ENCODE measurements at places on chromosomes 6 and 20.
A peak's percentile ranks its signal among the peaks of the same experiment; 100 is the strongest.

GRCh38 chr6:26020329-26021000 is 57.9 kb downstream of the TRIM38 start:
- peak; percentile 78 for DNase-seq

- DNase-seq, result no peak
Observed at GRCh38 chr6:21103626-21104224, 489.8 kb upstream of the SOX4 start.

- no peak for DNase-seq
Observed at GRCh38 chr20:16284385-16285100, 288.7 kb downstream of the KIF16B start.

DNA sequence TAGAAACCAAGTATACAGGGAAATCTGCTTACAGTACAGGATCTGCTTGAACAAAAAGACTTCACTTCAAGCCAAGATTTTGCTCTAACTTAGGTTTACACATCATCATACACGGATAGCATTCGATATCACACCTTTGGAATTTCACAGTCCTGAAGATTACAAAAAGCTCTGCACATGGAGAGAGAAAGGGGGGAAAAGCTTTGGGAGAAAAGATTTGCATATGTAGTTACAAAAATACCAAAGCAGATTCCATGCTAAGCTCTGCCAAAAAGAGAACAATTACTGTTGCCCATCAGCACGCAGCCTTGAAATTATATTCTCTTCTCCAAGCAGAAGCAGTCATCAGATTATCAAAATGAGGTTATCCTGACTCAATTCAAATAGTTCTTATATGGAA is 62.0 kb downstream of the HIVEP2 start:
- DNase-seq, result no peak

DNA sequence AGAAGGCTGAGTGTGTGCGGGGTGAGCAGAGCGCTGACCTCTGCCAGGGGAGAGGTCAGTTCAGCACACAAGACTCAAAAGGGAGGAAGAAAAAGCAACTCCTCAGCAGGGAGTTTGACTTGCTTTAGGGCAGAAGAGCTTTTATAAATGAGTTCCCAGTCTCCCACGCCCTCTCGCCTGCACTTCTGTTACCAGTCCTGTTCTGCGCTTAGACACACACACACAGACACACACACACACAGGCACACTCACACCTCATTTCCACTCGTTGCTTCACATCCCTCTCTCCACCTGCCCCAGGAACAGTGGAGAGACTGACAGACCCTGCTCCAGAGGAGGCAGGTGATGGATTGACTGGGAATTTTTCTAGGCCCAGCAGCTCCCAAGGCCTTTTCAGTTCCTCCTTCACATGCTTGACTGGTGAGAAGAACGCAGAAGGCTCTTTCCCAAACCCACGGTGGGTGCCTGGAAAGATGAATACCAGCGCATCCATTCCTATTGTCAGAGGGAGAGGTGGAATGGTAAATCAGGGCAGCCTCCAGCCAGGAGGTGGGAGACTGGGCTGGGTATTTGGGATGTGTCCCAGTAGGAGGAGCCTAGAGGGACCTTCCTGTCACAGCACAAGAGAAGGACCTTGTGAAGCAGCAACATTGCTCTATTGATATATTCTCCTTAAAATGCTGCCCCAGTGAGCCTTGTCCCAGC is 43.7 kb downstream of the JAG1 start:
- no peak for DNase-seq

GRCh38 chr20:56566621-56567020 is 33.6 kb downstream of the FAM209B start:
- DNase-seq, result no peak

- DNase-seq, result no peak
Observed at GRCh38 chr20:5716953-5717352, 33.2 kb upstream of the SHLD1 start.

DNA sequence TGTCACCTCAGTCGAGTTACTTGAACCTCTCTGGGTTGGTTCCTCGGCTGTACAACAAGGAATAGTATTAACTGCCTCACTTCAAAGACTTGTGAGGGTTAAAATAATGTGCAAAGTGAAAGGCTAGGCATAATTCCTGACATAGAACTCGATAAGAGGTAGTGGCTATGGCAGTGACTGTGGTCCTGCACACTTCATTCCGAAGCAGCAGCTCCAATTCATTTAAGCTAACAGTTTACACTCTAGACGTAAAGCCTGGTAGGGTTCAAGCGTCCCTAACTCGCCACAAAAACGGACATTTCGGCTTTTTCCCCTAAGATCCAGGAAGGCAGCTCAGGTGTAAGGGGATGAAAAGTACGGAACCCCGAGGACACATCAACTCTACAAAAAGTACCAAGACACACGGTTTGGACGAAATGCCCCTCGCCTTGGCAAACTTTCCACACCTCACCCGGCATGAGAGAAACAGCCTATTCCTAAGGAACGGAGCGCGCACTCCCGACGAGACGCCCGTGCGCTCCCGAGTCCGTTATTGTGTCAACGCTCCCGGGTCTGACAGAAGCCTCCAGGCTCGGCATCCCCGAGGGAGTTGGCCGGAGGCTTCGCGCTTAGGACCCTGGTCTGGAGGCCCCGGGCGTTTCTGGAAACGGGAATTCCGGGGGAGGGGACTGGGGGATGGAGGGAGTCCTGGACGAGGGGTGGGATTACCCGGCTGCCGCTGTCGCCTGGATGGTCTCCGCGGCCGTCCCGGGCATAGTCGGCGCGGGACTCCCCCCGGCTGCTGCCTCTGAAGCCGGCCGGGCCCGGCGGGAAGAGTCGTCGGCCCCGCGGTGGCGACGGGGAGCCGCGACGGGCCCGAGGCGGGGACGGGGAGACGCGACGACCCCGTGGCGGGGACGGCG is 937 bp downstream of the ZNF318 start:
- no peak for DNase-seq

- no peak for DNase-seq
Observed at GRCh38 chr6:11007715-11008608, 36.1 kb downstream of the ELOVL2 start.

DNA sequence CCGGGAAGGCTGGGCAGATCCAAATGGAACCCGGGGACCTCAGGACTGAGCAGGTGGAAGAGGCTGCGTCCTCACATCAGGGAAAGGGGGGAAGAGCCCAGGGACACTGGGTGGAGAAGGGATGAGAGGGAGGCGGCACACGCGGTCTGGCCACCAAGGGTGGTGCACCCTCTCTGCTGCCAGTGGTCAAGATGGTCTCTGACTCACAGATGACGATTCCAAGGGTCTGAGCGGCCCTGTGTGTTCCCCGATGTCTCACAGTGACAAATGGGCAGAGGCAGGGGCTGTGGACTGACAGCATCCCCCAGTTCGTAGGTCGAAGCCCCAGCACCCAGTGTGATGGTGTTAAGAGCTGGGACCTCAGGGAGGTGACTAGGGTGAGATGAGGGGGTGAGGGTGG is 32.1 kb downstream of the SLCO4A1 start:
- DNase-seq, result no peak

GRCh38 chr6:165820407-165820806 is 157.4 kb upstream of the PDE10A start:
- no peak for DNase-seq

DNA sequence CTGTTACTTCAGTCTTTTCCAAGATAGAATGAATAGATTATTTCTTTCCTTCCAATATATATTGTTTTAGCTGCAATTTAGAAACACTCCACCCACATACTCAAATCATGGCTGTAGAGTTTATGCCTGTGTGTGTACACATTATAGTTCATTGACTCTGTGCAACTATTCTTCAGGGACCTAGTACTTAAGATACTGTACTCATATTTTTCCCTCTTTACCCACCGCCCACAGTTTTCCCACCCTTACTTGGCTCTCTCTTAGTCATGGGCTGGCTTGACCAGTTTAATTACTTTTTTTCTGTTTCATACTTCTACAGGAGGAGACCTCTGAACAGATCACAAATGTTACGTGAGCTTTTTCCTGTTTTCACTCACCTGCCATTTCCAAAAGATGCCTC is 30.4 kb downstream of the C6orf89 start:
- no peak for DNase-seq

DNA sequence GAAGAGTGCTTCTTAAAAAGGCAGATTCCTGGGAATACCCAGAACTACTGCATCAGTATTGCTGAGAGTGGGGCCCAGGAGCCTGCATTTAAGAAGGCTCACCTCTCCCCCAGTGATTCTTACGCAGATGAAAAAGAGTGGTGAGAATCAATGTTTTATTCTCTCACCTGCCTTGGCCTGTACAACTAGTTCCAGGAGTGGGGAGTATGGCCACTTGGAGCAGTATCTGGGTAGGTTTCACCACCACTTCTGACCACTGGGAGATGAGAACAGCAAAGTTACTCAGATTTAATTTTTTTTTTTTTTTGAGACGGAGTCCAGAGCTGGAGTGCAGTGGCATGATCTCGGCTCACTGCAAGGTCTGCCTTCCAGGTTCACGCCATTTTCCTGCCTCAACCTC is 16.9 kb downstream of the CAP2 start:
- DNase-seq, result no peak

DNA sequence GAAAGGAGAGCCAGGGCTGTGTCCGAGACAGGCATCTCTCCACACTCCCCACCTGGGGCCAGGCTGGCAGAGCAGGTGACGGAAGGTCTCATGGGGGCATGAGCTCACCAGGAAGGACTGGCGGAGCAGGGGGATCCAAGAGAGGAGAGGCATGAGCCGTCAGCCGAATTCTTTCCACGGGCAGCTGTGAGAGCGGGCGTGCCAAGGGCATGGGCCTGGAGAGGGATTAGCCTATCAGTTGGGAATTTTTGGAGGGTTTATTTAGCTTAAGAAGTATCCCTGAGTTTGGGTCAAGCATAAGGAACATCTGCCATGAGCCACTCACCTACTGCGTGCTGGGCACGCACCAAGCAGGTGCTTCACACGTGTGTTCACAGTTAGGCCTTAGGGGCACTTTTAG is 60.2 kb upstream of the ZNFX1 start:
- DNase-seq, result no peak

DNA sequence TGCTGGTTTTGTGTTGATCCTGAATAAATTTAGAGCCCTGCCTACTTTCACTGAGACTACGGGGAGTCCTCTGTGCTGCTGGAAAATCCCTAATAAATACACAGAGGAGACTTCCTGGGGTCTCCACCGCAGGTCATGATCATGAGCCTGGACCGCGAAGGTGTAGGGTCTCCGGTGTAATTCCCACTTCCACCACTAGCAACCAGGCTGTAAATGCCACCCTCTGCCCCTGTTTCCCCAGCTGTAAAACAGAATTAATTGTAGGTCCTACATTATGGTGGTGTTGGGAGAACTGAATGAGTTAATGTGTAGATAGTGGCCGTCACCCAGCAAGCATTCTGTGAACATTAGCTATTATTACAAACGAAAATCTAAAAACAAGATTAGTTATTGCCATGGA is 191.6 kb upstream of the THBS2 start:
- no peak for DNase-seq

GRCh38 chr6:167100241-167100674 is 22.6 kb upstream of the CCR6 start:
- no peak for DNase-seq

DNA sequence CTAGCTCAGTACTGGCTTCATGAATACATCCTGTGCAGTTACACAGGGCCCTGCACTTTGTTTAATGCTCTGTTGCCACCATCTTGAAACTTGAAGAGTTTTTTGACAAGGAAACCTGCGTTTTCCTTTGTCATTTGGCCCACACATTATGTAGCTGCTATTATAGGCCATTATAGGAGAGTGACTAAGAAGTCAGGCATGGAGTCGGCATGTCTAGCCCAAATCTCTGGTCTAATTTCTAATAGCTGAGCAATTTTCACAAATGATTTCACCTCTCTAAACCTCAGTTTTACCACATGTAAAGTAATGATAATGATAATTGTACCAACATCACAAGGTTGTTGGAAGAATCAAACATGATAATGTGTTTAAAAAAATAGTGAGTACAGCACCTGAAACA is 67.1 kb upstream of the MYLIP start:
- DNase-seq, result no peak

- no peak for DNase-seq
Observed at GRCh38 chr6:110514818-110515217, 38.4 kb upstream of the SLC22A16 start.

GRCh38 chr20:45366192-45366591 is 3.2 kb downstream of the SYS1 start:
- DNase-seq, result no peak

- no peak for DNase-seq
Observed at GRCh38 chr20:22744341-22745193, 160.2 kb upstream of the FOXA2 start.

DNA sequence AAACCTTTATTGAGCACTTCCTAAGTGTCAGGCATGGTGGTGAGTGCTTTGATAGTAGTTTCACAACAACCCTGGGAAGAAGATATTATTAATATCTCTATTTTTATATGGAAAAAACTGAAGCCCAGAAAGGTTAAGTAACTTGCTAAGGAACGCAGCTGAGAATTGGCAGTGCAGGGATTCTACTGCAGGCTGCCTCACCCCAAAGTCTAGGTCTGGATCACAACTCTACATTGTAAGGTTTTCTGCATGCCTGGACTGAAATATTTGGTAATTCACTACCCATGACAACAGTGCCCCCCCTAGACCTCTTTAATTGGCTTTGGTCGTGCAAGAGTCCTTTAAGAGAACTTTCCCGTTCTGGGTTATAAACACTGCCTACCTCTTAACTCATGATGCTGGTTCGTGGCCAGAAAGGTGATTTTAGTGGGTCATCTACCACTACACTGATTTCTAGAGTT is 67.1 kb upstream of the KCNQ5 start:
- no peak for DNase-seq

- DNase-seq, result no peak
Observed at GRCh38 chr6:11067348-11067747, 23.2 kb upstream of the ELOVL2 start.

DNA sequence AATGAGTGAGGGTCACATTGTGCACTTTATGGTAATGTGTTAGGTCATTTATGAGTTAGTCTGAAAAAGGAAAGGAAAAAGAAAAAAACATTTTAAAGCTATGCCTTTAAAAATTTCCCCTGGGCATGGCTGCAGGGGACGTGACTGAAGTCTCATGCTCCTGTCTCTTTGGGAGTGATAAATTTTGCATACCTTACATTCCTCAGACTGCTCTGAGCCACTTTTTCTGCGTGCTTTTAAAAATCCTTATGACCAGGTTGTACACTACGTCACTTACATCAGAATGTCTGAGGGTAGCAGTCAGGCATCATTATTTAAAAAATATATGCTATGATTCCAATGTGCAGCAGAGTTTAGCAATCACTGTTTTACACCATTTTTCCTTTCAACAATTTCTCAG is 121.2 kb downstream of the RFPL4B start:
- DNase-seq, result no peak

DNA sequence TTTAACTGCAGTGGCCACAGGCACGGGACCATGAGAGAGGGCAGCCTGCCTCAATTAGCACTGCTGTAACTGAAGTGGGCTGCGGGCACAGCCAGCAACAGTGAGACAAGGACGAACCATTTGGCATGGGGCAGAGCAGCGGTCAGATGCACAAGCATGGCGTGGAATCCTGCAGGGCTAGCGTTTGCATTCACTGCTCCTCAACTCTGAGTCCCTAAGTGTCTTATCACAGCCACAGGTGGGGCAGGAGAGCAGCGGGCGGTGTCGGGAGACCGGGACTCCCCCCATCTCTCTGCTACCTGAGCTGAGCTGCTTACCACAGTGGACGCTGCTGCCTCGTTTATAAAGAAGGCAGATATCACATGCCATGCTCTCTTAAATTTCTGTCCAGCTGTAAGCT is 31.3 kb upstream of the PDE10A start:
- no peak for DNase-seq
